Endodermal cell (in vitro differentiated cells): ENCODE measurements at places on chromosomes 12 and 14. TPM values are rescaled to one million over a fixed set of nuclear protein-coding genes. Genes with fewer than 3 reads are reported as not detected.

PCED1B gene
- 5.1 and 7.0 TPM in 2 replicates for total RNA-seq

SLC25A47 gene
- not detected in 3 replicates for total RNA-seq

BCL11B gene
- 4.6 and 5.7 TPM in 2 replicates for total RNA-seq

BHLHE41 gene
- total RNA-seq, result 0.11 to 38.4 TPM (median 0.46 TPM) in 3 replicates

PLA2G1B gene
- not detected in 2 replicates for total RNA-seq

FGF23 gene
- 0.32 and 0.44 TPM in 2 replicates for total RNA-seq
